ENCODE measurements at places on chromosomes 6 and 20.
A peak's percentile ranks its signal among the peaks of the same experiment; 100 is the strongest.

- DNase-seq: no peak
Measured at GRCh38 chr6:162700966-162701365, 26.6 kb downstream of the PRKN start.

- no peak for DNase-seq
Measured at GRCh38 chr20:2132461-2132901, 30.9 kb downstream of the STK35 start.

- DNase-seq: peak; percentile 58
Measured at GRCh38 chr6:16766043-16766536, 4.8 kb upstream of the ATXN1 start.

GRCh38 chr6:156890627-156891314, 113.6 kb downstream of the ARID1B start:
- peak; percentile 28 for DNase-seq

DNA sequence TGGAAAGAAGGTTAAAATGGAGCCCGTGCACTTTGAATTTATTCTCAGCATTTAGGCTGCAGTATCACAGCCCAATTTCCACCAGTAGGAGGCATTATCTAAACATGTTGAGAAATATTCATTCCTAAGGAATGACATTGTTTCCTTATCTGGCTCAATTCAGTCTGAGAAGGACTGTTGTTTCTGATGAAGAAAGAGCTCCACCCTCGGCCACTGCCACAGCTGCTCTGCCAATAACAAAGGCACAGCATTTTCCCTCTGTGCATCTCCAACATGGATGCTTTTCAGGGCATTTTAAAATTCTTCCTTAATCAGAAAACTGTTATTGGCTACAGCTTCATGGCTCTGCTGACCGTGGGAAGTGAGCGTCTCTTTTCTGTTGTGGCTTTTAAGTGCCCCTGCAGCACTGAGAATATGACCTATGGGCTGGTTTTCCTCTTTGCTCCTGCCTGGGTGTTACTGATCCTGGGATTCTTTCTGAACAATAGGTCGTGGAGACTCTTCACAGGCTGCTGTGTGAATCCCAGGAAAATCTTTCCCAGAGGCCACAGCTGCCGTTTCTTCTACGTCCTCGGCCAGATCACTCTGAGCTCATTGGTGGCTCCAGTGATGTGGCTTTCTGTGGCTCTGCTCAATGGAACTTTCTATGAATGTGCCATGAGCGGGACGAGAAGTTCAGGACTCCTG, at the start of gene CALHM5:
TSS of gene CALHM5 (plus strand) at position 216 of the 687 bp plus-strand sequence. CDS start at position 274, 58 bp downstream.
- peak; percentile 94 for DNase-seq

- DNase-seq: no peak
Measured at GRCh38 chr6:91718198-91718597, 1131.3 kb upstream of the MAP3K7 start.

- DNase-seq: no peak
Measured at GRCh38 chr6:43953256-43953655, 174.0 kb downstream of the MRPL14 start.

DNA sequence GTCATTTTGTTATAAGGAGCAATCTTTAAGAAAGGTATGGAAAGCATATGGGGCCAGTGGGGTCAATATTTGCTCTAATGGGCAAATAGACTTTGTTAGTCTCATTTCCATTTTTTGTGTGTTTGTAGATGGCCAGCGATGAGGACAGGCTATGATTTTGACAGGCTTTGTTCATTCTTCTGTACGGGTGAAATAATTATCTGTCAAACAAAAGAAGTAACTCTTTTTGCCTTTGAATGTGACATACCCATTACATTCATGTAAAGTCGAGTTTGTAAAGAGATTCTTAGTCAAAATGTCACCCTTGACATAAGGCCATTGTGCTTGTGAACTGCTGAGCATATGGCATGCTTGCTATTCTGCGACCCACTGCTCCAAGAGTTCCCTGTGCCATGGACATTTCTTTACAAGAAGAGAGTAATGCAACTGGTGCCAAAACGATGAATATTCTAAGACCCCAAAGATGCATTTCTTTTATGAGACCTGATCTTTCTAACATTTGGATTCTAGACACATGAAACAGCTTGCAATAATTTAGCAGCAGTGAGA, 38.2 kb upstream of the JAG1 start:
- no peak for DNase-seq

DNA sequence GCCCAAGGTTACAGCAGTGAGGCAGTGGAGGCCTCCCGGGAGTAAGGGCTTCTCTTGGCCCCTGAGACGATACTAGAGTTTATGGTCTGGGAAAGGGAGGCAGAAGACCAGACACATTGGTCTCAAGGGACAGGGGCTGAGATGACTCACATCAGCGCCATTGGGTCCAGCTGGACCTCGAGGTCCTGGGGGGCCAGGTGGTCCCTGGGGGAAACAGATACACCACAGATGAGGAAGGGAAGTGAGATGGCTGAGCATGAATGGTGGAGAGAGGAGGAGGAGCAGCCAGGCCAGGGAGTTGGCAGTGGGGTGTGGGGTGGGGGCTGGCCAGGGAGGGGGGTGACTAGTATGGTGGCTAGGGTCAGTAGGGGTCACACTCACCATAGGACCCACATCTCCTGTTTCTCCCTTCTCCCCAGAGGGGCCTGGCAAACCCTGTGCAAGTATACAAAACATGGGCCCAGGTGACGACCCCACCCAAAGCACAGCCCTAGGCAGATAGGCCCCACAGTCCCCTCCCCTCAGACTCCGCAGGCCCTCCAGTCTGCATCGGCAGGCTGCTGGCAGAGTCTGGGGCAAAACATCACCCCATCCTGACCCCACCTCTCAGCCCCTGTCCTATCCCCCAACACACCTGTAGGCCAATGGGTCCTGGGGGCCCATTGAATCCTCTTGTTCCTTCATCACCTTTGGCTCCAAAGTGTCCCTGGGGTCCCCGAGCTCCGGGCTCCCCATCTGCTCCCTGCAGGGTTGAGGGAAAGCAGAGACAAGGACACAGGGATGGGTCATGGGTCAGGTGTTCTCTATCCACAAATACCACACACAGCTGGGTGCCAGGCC, 21.9 kb downstream of the COL11A2 start:
- DNase-seq: no peak

- peak; percentile 93 for DNase-seq
Measured at GRCh38 chr6:82144007-82144851, 103.3 kb downstream of the IBTK start.

GRCh38 chr6:38591439-38591838, 48.3 kb downstream of the BTBD9 start:
- DNase-seq: no peak

DNA sequence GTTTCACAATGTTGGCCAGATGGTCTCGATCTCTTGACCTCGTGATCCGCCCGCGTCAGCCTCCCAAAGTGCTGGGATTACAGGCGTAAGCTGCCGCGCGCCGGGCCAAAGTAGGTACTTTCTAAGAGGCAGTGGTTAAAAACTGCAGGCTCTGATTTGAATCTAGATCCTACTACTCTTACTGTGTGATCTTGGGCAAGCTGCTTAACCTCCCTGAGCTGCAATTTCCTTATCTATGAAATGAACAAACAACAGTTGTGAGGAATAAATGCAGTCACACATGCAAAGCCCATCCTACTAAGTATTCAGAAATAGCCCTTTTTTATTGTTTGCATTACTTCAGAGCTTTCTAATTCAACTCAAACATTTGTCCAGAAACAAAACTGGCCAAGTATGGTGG, 2.9 kb downstream of the FAXC start:
- DNase-seq: no peak

DNA sequence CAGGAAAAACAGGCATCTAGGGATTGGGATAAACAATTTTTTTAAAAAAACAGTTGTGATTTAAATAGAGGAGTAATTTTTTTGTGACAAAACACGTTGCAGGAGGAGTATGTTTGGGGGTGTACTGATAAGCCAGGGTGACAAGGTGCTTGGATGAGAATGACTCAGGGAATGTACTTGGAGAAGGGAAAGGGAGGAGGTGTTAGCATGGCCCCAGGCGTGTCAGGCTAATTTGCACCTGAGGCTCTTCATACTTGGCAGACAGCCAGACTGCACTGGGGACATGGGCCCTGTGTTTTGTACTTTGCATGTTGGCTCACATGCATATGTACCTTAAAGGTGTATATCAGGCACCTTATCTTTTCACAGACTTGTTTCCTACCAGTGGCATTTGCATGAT, 22.8 kb downstream of the PANK2 start:
- DNase-seq: no peak

DNA sequence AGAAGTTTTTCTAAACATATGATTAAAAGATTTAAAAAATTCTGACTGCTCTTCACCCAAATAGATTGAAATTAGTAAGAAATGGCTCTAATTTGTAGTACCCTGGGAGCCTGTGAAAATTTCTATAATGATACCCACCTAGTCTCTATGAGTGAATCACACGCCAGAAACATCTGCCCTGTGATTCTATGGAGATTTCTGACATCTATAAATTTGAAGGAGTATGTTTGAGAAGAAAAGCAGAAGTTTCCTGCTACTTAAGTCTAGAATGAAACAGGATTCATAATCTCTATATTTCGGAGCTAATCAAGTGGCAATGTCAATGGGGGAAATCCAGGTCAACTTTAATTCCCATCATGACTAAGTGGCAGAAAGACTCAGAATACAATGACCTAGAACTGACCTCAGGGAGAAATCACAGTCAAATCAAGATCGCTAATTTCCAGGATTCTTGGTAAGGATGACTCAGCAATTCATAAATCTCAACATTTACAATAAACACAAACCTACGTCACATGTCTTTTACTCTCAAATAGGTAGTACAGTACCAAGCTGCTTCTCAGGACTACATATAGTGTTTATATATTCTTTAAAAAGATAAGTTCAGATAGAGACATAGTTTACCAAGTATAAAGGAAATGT, 186.2 kb upstream of the TNFAIP3 start:
- peak; percentile 73 for DNase-seq

- no peak for DNase-seq
Measured at GRCh38 chr20:6612606-6612923, 154.9 kb upstream of the BMP2 start.

DNA sequence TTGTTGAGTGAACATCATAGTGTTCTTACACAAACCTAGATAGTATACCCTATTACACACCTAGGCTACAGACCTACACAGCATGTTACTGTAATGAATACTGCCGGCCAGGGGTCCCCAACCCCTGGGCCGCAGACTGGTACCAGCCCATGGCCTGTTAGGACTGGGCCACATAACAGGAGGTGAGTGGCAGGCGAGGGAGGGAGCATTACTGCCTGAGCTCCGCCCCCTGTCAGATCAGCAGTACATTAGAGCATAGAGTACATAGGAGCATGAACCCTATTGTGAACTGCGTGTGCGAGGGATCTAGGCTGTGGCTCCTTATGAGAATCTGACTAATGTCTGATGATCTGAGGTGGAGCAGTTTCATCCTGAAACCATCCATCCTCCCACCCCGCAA, 126.3 kb downstream of the PRND start:
- DNase-seq: no peak

DNA sequence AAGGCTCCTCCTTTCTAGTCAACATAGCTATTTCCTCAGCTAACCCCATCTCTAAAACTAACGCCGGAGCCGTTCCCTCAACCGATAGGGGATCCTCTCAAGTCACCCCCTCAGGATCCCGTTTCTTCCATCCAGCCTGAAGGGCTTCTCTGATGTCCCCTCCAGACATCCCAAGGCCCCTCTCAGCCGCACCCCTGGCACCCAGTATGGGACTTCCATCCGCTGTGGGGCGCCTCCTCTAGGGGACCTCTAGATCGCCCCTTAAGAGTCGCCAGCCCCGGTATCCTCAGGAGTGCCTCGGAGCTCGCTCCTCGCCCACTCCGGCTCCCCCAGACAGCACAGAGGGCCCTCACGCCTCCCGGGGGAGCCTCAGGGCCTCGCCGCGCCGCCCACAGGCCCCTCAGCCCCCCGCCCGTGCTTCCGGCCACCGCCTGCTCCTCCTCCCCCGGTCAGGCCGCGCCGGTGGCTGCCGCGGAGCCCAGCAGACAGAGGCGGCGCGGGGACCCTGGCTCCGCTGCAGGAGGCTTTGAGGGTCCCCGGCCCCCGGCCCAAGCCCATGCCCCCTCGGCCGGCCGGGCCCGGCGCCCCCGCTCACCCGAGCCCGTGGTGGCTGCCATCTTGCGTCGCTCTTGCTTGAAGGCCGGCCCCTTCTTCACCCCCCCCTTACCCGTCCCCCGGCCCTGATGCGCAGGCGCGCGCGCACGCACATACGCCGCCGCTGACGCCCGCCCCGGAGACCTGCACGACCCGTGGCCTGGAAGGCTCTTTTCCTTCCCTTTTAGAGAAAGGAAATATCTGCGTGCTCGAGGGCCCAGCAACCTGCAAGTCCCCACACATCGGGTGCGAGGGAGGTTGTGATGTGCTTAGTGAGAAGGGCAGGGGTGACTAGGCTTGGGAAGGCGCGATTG, at the start of gene UBE2V1:
TSS of gene UBE2V1 (minus strand) at position 639 of the 908 bp plus-strand sequence. CDS start at position 617, 22 bp downstream.
- peak; percentile 91 for DNase-seq

- DNase-seq: peak; percentile 9
Measured at GRCh38 chr6:48111575-48111974, 578 bp upstream of the PTCHD4 start.

- DNase-seq: no peak
Measured at GRCh38 chr6:41438746-41439145, 103.3 kb downstream of the NCR2 start.

DNA sequence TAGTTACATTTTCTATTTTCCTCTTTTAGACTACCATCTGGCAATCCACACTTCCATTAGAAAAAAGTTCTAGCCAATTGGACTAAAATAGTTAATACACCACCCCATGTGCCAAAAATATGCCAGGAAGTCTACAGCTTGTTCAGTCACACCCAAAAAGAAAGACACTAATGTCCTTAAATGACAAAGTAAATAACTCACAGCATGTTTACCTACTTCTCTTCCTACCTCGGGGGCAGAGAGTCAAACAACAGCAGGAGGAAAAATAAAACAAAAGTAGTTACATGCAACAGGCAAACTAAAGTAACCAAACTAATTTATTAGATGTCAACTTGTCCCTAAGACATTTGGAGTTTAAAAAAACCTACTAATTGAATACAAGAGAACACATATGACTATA, 57.0 kb downstream of the UBE3D start:
- DNase-seq: no peak

GRCh38 chr6:44104481-44105021, 22.7 kb downstream of the MRPL14 start:
- DNase-seq: peak; percentile 20

DNA sequence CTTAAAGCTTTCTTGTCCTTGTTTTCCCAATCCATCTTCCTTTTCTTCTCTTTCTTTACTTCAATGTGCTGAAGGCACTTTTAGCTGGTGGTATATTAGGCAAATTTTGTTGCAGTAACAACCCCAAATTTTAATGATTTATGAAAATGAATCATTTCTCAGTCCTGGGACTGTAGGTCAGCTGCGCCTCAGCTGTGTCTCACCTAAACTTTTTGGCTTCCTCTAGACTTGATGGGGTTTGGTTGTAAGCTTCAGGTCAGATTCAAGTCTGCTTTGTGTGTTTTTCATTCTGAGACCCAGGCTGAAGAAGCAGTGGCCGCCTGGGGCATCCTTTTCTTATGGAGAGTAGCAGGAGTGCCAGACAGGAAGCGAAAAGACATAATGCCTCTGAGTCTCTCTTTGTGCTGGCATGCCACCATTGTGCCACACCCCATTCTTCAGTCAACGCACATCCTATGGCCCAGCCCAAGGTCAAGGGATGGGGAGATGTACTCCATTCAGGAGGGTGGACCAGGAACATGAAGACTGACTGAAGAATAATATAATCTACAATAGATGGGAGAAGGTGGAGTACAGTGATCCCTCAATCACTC, 28.9 kb upstream of the CD83 start:
- DNase-seq: no peak

- DNase-seq: peak; percentile 90
Measured at GRCh38 chr6:80366714-80367113, 260.2 kb downstream of the BCKDHB start.

All from choroid plexus epithelial cell (primary cell).